ENCODE measurements at places on chromosomes 5 and 9. TPM values are rescaled to one million over a fixed set of nuclear protein-coding genes. Genes with fewer than 3 reads are reported as not detected.

The GDNF gene
- total RNA-seq: 0.83 TPM

The SCGB3A1 gene
- total RNA-seq: not detected

The PCDHB7 gene
- 1.5 TPM for total RNA-seq

The C5orf22 gene
- total RNA-seq: 20.0 TPM

The TPRN gene
- total RNA-seq: 5.1 TPM

The GABRA6 gene
- total RNA-seq: not detected

The CNTNAP3B gene
- not detected for total RNA-seq

The SPINK6 gene
- total RNA-seq: not detected

The TXN gene
- total RNA-seq: 355 TPM

The TMEM252 gene
- total RNA-seq: not detected

The GMCL2 gene
- total RNA-seq: under 0.01 TPM

The SLC38A9 gene
- total RNA-seq: 46.2 TPM

The SPOCK1 gene
- 30.3 TPM for total RNA-seq

The FOXD4L4 gene
- 0.26 TPM for total RNA-seq

The KIF20A gene
- 23.8 TPM for total RNA-seq

The HK3 gene
- under 0.01 TPM for total RNA-seq

The PAEP gene
- total RNA-seq: not detected

The C9orf153 gene
- total RNA-seq: 0.51 TPM

The WWC1 gene
- 4.9 TPM for total RNA-seq

The LCN9 gene
- not detected for total RNA-seq

The TRPM3 gene
- 0.50 TPM for total RNA-seq

The WNT8A gene
- total RNA-seq: not detected

The AGXT2 gene
- not detected for total RNA-seq

The FCN2 gene
- total RNA-seq: not detected

The MYMK gene
- total RNA-seq: not detected

The ANXA2R gene
- total RNA-seq: 3.1 TPM

The ESM1 gene
- 1.8 TPM for total RNA-seq

The GABBR2 gene
- total RNA-seq: 0.33 TPM

The FAM221B gene
- not detected for total RNA-seq

The NOTCH1 gene
- 10.9 TPM for total RNA-seq

The PPP2R2B gene
- total RNA-seq: 1.5 TPM

The LCN12 gene
- not detected for total RNA-seq

The BTNL3 gene
- not detected for total RNA-seq

The DRD1 gene
- 2.6 TPM for total RNA-seq

The SLC6A18 gene
- not detected for total RNA-seq

The MCCC2 gene
- 16.2 TPM for total RNA-seq

The OTP gene
- not detected for total RNA-seq

The ANKRD34B gene
- total RNA-seq: not detected
